ENCODE measurements at places on chromosomes 5 and 9. TPM values are rescaled to one million over a fixed set of nuclear protein-coding genes. Genes with fewer than 3 reads are reported as not detected.

Gene CD74
- 249 TPM for total RNA-seq

Gene IL3
- total RNA-seq = not detected

Gene CDH9
- total RNA-seq = not detected

Gene ARHGEF39
- total RNA-seq = 22.8 TPM

Gene MEF2C
- 0.27 TPM for total RNA-seq

Gene MTMR12
- 13.3 TPM for total RNA-seq

Gene GDF9
- 1.1 TPM for total RNA-seq

Gene FASTKD3
- 8.3 TPM for total RNA-seq
